Activated CD4-positive, alpha-beta T cell treated with anti-CD3 and anti-CD28 coated beads, Interleukin-2, amount 10 ng/mL, durations not matched to agents 7 days and 5 days (primary cell): ENCODE measurements at places on chromosomes 3 and 15. TPM values are rescaled to one million over a fixed set of nuclear protein-coding genes. Genes with fewer than 3 reads are reported as not detected.

U2SURP gene
- 123 TPM for total RNA-seq

TMEM108 gene
- not detected for total RNA-seq

CEMIP gene
- not detected for total RNA-seq

GOLGA6A gene
- not detected for total RNA-seq

DPPA2 gene
- not detected for total RNA-seq

DNA sequence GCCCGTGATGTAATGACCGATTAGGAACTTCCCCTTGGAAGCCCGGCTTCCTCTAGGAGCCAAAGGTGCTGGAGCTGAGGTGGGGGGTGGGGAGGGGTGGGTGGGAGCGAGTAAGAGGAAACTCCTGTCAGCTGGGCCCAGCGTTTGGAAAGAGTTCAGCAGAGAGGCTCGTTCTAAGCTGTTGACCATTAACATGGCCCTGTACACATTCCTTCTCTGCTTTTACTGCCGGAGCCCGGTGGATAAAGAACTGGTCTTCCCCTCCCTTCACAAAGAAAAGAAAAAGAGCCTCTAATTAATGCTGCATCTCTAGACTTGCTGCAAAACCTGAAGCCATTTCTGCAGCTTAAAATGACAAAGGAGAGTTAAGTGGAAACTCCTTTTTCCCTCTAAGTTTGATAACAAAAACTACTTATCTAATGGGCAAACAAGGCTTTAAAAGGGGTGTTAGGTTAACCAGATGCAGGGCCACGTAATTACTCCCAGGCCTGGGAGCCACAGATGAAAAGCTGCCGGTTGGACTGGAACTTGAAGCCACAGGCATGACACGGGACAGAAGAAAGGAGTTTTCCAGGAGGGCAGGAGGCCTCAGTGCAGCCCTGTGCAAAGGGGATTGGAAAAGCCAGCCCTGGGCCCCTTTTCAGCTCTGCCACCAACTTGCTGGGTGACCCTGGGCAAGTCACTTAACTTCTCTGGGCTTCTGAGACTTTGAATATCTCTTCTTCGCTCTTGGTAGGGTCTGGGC is 71.3 kb downstream of the SMAD6 start:
- no peak for DNase-seq

- DNase-seq: no peak
Measured at GRCh38 chr15:67840749-67841512, 1.1 kb upstream of the RNU6-1 start.

- DNase-seq: no peak
Measured at GRCh38 chr15:63675263-63675662, 78.1 kb downstream of the FBXL22 start.

- no peak for DNase-seq
Measured at GRCh38 chr15:80796407-80796806, 17.2 kb downstream of the CEMIP start.

DNA sequence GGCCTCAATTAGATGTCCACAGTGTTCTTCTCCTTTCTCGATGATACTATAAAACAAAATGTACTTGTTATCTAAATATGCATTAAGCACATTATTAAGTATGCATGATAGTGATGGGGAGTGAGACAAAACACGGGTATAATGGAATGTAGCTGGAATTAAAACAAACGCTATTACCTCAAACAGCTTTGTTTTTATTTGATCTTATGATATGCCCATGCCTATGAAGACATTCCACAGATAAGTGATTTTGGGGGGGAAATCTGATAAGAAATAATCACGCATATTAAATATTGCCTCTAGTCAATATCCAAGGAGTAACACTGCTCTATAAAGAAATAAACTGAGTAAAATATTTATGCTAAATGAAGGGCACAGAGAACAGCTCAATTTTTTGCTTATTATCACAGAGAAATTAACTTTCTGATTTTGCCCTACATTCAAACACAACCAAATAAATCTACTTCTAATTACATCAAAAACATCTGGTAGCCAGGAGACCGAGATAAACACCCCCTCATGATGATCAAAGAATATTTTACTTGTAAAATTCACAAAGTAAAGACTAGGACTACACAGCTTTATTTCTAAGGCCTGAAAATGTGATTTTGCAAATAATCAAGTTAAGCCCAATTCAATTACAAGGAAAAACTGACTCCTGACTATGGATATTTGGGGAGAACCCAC is 1.9 kb downstream of the COX17 start:
- no peak for DNase-seq

DNA sequence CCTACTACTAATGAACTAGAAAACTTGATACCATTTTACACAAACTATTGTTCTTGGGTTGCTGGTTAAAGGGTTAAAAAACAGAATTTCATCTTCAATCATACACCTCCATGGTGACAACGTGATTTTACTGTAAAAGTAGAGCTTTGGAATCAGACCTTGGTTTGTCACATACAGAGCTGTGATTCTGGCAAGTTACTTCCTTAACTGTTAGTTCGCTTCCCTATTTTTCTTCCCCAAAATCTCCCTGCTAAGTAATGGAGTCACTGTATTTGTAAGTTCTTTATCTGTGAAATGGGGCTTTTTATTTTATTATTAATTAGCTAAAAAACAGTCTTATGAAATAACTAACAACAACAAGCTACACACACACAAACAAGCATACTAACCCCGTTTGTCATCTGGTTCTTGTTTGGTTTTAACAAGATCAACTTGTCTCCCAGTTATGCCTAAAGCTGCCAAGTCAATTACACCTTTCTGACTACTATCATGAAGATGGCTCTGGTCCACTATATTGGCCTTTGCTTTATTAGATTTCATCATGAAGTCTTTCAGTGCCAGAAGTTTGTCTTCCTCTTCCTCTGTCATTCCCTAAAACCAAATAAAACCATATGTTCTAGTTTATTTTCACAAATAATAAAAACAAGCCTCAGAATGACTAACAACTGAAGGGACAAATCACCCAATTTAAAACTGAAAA is 38.6 kb downstream of the PIK3R4 start:
- no peak for DNase-seq

DNA sequence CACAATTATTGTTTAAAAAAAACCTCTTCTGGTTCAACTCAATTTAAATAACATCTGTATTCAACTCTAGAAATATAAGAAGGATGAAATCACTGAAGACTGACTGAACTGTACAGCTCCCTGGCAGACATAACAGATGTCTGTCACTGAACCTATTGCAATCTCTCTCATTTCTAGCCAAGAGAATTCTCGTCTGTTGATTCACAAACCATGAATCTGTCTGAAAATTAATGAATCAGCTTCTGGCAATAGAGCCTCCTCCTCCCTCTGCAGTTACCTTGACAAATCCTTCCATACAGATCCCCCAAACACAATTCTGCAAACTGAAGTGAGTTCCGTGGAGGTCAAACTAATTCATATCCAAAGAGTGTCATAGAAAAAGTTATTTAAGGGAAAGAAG is 561.4 kb downstream of the PYDC2 start:
- no peak for DNase-seq

DNA sequence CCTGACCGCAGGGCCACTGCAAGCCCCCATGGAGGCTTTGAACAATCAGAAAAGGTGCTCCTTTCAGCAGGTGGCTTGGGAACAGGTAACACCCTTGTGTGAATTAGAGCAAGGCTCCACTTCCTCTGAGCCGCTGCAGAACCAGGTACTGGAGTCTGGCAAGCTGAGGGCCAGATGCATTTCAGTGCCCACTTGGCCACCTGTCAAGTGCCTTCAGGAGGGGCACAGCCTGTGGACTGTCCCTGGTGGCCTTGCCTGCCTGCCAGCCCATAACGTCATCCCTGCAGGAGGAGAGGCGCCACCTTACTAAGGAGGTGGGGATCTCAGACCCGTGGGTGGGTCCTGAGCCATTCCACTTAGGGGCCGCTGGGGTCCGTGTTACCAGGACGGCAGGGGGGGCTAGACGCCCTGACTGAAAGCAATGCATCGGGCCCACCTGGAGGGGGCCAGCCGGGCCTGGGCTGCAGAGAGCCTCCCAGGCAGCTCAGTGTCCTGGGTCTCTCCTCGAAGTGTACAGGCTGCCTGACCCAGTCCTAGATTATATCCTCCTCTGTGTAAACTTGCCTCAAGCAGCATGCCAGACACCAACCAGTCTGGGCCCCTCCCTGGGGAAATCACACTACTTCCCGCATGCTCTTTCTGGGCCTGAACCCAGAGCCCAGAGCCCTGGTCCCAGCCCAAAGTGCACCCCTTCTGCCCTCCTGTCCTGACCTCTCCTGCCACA is 16.1 kb downstream of the SPTBN5 start:
- no peak for DNase-seq

- peak; percentile 37 for DNase-seq
Measured at GRCh38 chr3:194328053-194328657, 23.0 kb downstream of the CPN2 start.

DNA sequence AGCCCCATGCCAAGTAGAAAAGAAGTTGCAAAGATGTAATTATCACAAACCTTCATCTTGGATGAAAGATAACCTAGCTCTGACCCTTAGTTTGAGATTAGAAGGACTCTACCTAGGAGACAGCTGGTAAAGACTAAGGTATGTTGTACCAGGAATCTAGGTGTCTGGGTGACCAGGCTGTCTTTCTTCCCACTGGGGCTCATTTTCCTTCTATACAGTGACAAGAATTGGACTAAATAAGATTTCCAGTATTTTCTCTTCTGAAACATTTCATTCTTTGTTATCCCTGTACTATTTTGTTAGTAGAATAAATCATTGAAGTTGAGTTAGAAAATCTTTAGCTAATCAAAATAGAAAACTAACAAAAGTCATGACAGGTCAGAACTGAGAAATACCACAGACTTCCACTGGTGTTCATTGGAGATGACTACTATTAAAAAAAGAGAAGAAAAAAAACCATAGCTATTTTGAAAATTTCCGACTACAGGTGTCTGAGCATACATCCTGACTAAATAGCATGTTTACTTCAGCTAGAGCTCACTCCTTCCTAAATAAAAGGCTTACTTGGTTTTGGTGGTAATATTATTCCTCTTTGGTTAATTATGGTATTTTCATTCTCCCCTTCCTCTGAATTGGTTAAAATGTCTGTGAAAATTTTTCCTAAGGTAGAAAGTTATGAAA is 10.1 kb downstream of the TGFBR2 start:
- no peak for DNase-seq

DNA sequence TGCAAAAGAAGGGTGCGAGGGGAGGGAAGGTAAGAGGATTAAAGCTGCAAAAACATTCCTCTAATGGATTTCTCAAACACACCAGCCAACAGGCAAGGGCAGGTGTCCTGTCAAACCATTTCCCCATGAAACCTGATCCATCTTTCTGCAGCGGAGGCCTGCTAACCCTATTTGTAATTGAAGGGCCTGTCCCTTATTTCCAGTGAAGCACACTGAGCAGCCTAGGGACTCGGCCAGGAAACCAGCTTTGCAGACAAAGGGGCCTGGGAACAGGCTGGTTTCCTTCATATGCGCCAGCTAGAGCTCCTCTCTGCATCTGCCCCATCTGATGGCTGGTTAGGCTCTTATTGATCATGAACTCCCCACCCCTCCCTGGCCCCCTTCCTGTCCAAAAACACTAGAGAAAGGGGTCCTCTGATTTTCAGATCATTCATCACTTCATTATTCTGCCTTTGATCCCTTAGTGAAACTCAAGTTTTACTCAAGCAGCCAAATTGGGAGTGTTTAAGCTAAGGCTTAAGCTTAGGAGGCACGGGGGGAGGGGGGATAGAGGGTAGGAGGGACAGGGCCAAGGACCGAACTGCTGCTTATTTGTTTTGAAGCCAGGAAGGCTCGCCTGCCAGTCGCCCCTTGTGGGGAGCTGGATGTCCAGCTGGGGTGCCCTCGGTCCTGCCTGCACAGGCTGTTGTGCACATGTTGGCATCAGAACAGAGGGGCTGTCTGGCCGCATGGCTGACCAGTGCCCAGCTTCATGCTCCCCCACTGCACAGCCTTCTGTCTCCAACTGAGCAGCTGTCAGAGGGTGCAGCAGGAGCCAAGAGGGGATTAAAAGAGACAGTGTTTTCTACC is 53.1 kb downstream of the BOC start:
- no peak for DNase-seq

DNA sequence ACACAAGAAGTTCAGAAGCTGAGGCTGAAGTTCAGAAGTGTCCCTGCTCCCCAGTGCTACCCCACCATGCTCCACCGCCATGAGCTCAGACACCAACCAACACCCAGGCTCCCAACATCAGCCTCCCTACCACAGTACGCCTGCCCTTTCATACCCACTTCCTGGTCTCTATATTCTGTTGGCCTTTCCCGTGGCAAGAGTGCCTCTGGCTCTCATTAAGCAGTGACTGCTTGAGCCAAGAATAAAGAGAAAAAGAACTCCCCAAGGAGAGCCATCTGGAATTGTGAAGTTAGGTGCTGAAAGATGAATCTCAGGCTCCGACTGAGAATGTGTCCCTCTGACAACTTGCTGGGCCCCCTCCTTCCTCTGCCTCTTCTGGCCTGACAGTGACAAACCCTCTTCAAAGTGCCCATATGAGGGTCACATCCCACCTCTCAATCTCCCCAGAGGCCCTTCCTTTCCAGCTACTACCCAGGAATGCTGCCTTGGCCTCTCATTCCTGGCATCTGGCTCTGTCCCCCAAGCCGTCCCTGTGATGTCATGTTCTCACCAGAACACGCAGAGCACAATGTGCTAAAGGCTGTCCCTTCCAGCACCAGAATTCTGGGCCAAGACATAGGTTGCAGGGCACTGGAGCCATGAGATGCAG is 306.8 kb downstream of the NTRK3 start:
- DNase-seq: no peak

GRCh38 chr15:39283531-39283930 is 297.3 kb upstream of the THBS1 start:
- DNase-seq: no peak

DNA sequence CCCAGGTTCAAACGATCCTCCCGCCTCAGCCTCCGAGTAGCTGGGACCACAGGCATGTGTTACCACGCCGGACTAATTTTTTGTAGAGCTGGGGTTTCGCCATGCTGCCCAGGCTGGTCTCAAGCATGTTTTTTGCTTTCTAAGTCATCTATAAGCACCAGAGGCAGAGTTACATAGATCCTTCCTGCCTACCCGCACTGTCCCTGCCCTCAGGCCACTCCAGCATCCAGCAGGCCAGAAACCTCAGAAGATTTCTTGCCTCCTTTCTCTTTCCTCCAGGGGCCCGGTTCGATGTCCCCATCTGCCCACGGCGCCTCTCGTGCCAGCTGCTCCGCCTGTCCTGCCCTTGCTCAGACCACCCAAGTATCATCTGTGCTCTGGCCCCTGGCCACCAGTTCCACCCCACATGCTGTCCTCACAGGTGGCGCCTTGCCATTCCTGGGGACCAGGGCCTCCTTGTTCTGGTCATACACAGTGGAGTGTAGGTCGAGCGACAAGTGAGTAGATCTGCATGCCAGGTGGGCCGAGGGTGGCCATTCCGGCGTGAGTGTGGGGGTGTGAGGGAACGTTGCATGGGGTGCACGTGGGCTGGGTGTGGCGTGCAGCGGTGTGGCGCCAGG is 27.3 kb downstream of the KLHDC8B start:
- no peak for DNase-seq

- DNase-seq: no peak
Measured at GRCh38 chr3:190307164-190307545, 15.1 kb downstream of the CLDN1 start.

DNA sequence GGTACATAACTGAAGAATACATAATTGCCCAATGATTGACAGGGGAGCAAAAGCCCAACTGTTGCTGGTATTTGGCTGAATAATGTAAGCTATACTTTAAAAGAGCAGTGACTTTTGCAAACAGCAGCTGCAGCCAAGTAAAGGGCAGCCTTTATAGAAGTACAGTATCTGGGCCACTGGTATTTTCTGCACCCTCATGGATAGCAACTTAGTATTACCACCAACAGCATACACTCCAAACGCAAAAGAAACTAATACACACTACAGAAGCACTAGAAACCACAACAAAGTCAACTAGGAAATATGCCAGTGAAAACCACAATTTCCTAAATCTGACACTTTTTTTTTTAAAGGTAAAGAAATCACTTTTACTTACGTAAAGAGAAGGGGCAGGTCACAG is 206.1 kb downstream of the TIGIT start:
- DNase-seq: peak; percentile 13
